ENCODE measurements at places on chromosomes 13 and 19.

GRCh38 chr19:54449701-54450069 lies 686 bp downstream of the LENG8 start:
- no peak for DNase-seq

- no peak for DNase-seq
These were observed 799.3 kb upstream of the ARGLU1 start for GRCh38 chr13:107367258-107367657.

DNA sequence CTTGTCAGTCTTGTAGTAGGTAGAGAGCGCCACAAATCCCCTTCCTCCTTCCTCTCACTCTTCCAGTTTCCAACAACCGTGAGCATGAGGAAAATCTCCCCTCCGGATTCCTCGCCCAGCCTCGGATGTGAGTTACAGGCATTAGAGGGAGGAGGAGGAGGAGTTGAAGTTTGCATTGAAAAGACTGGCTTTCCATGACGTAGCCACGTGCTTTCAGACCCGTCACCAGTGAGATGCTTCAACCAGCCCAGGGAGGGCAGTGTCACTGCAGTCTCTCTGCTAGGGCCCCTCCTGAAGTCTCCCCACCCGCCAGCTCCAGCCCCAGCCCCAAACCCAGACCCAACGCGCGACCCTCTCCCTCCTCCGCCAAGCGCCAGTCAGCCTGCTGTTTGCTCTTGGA lies 442 bp upstream of the FGF14 start:
- no peak for DNase-seq

DNA sequence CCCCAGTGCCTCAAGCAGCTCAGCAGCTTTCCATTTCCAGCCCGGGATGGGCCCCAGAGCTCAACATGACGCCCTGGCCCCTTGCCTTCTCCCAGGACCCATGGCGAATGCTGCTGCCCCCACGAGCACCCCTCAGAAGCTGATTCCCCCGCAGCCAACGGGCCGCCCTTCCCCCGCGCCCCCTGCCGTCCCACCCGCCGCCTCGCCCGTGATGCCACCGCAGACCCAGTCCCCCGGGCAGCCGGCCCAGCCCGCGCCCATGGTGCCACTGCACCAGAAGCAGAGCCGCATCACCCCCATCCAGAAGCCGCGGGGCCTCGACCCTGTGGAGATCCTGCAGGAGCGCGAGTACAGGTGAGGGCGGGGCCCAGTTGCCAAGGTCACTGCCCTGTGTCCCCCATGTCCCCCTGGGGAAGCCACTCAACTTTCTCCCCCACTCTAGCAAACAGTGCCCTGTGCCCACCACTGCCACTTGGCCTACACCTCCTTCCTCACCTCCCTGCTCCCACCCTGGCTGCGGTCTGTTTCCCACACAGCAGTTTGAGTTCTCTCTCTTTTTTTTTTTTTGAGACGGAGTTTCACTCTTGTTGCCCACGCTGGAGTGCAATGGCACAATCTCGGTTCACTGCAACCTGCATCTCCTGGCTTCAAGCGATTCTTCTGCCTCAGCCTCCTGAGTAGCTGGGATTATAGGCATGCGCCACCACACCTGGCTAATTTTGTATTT lies 26.9 kb downstream of the SMARCA4 start:
- no peak for DNase-seq

GRCh38 chr19:1811472-1811894 lies 593 bp downstream of the ATP8B3 start:
- DNase-seq, result no peak

- no peak for DNase-seq
These were observed 13.6 kb downstream of the MBNL2 start for GRCh38 chr13:97235549-97236231.

- DNase-seq, result no peak
These were observed 19.2 kb downstream of the ATCAY start for GRCh38 chr19:3899531-3900294.

DNA sequence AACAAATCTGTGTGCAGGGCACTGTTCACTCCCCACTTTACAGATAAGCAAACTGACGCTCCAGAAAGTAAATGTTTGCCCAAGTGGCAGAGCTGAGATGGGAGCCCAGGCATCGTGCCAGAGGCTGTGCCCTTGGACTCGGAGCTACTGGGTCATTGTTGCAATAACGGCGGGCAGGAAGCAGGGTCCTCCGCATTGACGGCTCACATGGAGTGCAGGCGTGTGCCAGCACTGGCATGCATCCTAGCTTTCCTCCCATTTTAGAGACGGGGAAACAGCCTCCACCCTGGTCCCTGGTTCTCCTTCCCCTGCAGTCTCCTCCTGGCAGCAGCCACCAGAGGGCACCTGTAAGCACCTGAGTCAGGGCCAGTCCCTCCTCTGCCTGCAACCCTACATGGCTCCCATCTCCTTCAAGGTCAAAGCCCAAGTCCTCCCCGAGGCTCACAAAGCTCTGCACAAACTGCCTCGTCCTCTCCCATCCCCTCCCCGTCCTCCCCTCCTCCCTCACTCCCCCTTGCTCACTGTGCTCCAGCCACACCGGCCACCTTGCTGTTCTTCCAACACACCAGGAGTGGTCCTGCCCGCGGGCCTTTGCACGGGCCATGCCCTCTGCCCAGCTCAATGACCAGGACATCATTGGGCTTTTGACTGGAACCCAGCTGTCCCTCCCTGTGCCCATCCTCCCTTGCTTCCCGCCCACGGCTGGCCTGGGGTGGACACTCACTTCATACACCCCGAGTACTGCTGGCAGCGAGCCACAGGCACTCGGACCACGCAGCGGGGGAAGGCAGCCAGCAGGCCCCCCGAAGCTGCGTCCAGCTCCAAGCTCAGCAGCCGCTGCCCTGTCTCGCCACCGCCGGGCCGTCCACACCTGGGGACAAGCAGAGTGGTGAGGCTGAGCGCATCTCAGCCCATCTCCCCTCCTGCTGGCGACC lies 7.7 kb upstream of the LRG1 start:
- no peak for DNase-seq

- no peak for DNase-seq
These were observed 35.6 kb downstream of the EFNB2 start for GRCh38 chr13:106499896-106500295.

DNA sequence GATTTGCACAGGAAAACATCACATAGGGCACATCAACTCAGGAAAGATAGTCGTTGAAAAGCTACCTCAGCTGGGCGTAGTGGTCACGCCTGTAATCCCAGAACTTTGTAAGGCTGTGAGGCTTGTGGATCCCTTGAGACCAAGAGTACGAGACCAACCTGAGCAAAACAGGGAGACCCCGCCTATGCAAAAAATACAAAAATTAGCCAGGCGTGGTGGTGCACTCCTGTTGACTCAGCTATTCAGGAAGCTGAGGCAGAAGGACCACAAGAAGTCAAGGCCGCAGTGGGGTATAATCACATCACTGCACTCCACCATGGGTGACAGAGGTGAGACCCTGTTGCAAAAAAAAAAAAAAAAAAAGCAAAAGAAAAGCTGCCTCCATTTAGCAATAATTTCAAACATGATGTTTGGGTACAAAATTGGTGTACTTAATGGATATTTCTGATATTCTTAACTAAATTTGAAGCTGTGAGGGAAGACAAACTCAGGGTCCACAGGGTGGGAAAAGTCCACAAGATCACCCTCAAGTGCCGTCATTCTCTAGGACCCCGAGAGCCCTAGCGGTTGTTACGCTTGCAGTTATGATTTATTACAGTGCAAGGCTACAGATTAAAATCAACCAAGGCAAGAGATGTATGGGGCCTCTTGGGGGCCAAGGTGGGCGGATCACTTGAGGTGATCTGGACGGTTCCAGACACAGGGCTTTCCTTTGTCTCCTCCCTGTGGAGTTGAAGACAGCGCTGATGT lies 42.5 kb upstream of the LDLR start:
- no peak for DNase-seq

GRCh38 chr13:98475522-98475921 lies 101.4 kb downstream of the STK24 start:
- no peak for DNase-seq

GRCh38 chr13:73985783-73986182 lies 148.4 kb downstream of the KLF12 start:
- DNase-seq, result no peak

DNA sequence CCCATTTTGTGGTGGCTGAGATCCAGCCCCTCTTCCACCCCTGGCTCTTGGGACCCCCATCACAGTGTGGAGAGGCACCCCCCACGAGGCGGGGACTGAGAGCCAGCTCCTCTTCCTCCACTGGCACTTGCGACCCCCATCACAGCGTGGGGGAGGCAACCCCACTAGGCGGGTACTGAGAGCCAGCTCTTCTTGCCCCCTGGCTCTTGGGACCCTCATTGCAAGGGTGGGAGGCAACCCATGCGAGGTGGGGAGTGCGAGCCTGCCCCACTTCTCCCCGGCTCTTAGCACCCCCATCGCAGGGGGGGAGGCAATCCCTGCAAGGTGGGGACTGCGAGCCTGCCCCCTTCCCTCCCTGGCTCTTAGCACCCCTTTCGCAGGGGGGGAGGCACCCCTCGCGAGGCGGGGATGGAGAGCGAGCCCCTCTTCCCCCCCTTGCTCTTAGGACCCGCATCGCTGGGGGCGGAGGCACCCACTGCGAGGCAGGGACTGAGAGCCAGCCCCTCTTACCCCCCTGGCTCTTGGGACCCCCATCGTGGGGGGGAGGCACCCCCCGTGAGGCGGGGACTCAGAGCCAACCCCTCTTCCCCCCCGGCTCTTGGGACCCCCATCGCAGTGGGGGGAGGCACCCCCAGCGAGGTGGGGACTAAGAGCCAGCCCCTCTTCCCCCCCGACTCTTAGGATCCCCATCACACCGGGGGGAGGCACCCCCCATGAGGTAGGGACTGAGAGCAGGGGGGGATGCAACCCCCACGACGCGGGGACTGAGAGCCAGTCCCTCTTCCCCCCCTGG lies 364.6 kb upstream of the SPRY2 start:
- no peak for DNase-seq

- DNase-seq, result no peak
These were observed 46.5 kb downstream of the DNM2 start for GRCh38 chr19:10764340-10764894.

GRCh38 chr13:85411591-85411990 lies 387.6 kb downstream of the SLITRK6 start:
- no peak for DNase-seq

- DNase-seq, result no peak
These were observed 14.1 kb upstream of the FRY start for GRCh38 chr13:32017474-32017873.

DNA sequence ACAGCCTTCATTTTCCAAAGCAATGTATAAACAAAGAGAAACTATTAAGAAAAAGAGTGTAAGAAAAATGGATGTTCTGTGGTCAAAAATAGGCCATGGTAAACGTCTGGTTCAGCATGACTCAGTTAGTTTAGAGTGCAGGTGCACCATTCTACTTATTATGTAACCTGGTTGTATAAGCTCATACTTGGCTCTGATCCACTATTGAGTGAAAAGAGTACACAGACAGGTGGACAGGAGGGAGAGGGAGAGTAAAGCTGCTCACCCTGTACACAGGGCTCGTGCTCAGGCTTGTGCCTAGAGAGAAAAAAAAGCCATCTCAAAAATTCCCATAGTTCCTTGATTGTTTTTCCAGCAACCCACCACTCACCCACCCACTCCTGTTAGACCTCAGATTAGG lies 85.8 kb upstream of the ZNF91 start:
- no peak for DNase-seq

GRCh38 chr19:42239544-42240220 lies 2.7 kb downstream of the GSK3A start:
- no peak for DNase-seq

- no peak for DNase-seq
These were observed 208.3 kb upstream of the STARD13 start for GRCh38 chr13:33493672-33494365.

GRCh38 chr13:31882794-31883193 lies 143.5 kb downstream of the RXFP2 start:
- DNase-seq, result no peak

DNA sequence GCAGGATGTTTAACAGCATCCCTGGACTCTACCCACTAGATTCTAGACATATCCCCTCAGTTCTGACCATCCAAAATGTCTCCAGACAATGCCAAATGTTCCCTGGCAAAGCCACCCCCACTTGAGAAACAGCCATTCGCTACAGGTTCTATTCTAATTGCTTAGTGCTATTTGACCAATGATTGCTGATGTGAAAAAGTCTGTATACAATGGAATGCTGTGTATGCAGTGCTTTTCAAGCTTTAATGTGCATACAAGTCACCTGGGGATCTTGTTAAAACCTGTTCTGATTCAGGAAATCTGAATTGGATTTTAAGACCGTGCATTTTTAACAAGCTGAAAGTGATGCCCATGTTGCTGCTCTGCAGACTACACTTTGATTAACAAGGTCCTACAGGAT lies 331.8 kb upstream of the KLF12 start:
- DNase-seq, result no peak

- DNase-seq, result no peak
These were observed 203.6 kb upstream of the NBEA start for GRCh38 chr13:34738254-34738992.

DNA sequence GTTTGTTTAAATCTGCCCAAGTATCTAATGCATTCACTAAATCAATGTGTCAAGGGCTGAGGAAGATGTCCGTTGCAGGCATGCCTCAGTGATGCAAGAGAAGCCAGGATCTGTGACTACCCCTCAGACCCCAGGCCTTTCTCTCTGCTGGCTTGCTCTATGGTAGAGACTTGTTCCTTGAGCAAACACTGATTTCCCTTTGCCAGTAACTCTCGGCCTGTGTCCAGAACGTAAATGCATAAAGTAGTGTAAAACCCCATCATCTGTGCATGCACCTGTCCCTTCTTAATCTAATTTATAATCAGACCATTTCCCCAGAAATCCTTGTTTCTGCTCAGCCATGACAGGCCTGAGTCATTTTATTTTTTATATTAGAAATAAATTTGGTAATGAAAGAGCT lies 28.7 kb upstream of the FRY start:
- no peak for DNase-seq

GRCh38 chr13:25796474-25796873 lies 255.3 kb downstream of the SHISA2 start:
- no peak for DNase-seq

DNA sequence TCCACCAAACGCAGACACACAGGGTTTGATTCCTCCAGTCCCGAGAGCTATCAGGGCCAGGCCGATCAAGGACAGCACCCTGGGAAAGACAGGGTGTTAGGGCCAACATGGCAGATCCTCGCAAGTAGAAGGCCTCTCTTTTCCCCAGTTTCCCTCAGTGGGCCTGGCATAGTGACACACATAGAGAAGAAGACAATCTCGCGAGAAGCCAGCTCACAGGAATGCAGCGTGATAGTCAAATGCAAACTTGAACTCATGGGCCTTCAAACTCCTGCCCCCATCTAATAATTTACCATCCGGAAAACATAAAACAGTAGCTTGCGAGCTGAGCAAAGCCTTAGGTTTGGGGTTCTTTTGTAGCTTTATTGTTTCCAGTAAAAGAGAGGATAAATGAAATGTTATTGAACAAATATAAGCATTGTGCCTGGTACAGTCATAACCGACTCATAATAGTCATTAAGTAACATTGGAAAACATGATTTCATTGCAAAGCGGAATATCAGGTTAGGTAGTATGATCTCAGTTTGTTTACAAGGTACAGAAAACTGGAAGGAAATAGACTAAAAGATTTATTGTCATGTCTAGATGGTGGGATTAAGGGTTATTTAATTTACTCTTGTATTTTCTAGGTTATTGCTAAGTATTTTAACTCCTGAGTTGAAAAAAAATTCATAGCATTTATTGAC lies 30.5 kb downstream of the SLC15A1 start:
- DNase-seq, result no peak
